ENCODE measurements at places on chromosomes 1 and 21.

DNA sequence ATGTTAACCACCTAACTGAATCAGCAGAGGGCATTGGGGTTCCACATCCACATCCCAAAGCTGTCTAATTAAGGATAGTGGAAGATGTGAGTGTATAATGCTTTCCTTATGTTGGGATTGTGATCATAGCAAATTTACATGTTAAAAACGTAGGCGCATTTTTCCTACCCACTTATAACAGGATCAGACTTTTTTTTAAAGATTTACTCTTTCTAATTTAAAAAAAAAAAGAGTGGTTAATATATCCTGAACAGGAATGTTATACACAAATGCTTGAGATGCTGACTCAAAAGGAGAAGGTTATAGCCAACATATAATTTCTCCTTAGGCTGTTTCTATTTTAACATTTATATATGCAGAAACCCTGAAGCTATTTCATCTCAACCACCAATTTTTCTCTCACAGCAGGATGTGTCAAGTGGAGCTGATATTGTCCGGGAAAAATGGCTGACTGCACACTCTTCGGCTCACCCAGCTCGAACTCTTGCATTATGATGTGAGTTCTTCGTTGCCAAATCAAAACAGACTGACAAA, 40.3 kb downstream of the RGS5 start:
- no peak for DNase-seq

- DNase-seq = no peak
These were observed 345.2 kb upstream of the CAMK1G start for GRCh38 chr1:209238356-209238755.

DNA sequence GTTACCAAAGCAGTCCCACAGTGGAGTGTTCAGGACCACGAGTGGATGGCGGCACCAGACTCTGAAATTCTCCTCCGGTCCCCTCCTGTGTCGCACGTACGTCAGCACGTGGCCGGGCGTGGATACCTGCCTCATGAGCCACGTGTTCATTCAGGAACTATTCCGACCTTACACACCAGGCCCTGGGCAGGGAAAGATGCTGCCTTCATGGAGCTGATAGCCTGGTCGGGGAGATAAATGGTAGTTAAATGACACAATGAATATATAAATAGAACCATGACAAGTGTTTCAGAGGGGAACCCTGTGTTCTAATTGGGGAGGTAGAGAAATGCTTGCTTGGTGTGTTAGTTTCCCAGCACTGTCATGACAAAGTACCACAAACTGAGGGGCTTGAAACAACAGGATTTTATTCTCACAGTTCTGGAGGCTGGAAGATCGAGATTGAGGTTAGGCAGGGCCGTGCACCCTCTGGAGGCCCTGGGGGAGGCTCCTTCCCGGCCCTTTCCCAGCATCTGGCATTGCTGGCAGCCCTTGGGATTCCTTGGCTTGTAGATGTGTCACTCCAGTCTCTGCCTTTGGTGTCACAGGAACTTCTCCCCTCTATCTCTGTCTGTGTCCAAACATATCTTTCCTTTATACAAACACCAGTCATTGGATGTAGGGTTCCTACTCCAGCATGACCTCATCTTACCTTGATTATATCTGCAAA, 28.9 kb upstream of the GPR137B start:
- DNase-seq = no peak

- DNase-seq = no peak
These were observed 161.9 kb downstream of the MAGI3 start for GRCh38 chr1:113552244-113552643.

DNA sequence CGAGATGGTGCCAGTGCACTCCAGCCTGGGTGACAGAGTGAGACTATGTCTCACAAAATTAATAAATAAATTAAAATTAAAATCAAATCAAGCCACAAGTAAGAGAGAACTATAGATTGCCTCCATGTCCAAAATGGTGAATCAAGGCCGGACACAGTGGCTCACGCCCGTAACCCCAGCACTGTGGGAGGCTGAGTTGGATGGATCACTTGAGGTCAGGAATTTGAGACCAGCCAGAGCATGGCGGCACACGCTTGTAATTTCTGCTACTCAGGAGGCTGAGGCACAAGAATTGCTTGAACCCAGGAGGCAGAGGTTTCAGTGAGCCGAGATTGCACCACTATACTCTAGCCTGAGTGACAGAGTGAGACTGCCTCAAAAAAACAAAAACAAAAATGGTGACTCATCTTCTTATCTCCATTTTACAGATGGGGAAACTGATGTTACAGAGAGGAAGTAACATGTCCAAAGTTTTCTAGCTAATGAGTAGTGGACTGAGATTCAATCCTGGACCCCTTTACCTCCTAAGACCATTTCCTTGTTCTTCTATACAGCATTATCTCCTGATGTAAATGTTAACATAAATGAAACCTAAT, 99.0 kb upstream of the HNRNPU start:
- DNase-seq = no peak

DNA sequence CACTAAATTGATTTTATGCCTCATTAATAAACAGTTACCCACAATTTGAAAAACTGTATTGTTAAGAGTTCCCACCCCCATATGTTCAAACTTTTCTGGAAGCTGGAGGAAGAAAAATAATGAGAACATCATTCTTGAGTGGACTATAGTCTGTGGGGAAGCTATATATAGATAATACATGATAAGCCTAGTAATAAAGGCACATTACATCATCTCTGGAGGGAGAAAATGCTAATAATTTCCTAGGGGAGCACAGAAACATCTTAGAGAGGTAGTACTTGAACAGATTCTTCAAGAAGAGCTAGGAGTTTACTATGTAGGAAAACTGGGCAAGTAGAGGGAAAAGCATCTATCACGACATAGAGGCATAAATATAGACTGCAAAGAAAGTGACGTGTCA, 19.6 kb downstream of the CYP2J2 start:
- no peak for DNase-seq
